ENCODE measurements at places on chromosomes 12 and 14.

GRCh38 chr12:6340745-6341416 lies 995 bp downstream of the TNFRSF1A start:
- no peak for DNase-seq

- no peak for DNase-seq
Measured at GRCh38 chr14:33792009-33792719, 158.7 kb downstream of the EGLN3 start.

DNA sequence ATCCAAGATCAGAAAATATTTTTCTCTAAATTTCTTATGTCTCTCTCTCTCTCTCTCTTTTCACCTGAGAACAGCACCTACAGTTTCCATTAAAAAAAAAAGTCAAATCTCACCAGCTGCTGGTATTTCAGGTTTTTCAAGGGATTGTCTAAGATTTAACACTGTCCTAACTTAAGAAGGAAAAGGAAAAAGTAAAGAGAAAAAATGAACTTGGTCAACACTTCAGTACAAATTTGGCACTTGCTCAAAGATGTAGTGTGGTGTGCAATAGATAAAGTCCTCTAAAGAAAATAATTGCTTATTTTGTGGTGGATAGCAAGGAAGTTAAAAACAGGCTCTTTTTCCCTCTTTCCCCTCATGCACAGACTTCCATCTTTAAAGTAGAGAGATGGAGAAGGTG lies 416.2 kb downstream of the SOX5 start:
- DNase-seq, result no peak

- peak; percentile 25 for DNase-seq
Measured at GRCh38 chr12:26524862-26525465, 308.0 kb downstream of the ITPR2 start.

GRCh38 chr14:33941718-33942117 lies 9.2 kb downstream of the EGLN3 start:
- DNase-seq, result no peak

DNA sequence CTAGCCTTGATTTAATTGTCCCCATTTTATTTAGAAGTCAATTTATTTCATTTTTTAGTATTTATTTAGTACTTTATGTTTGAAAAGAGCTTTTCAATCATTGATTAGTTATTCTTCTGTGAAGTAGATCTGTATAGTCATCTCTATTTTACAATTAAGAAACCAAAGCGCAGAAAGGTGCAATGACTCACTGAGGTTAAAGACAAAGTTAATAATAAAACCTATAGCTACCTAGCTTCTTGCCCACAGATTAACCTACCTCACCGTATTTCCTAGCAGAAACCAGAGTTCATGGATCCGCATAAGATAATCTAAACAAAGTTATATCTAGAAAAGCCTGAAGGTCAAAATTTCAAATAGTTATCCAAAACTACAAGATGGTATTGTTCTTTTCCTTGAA lies 176.4 kb downstream of the GRIN2B start:
- no peak for DNase-seq

DNA sequence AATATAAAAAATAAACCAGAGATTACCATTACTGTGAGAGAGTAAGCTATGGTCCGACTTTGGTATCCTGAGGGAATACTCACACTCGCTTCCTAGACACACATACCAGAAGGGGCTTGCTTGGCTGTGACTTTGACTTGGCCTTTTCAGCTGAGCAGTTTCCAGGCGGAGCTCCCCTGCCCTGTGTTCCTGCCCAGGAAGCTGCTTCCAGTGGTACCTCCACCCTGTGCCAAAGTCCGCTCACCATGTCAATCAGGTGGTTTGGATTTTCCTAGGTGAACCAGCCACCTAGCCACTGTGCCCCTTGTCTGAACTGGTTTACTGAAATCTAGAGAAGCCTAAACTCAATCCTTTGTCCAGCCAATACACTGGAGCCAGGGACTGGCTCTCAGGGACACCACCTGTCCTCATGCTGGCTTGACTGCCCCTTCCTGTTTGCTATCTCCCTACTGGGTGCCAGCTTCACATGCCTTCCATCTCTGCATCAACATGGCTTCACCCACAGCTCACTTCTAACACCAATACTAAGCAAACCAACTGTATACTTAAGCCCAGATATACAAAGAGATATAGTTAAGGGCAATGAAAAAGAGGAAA lies 28.6 kb downstream of the MAX start:
- no peak for DNase-seq

GRCh38 chr14:80587096-80587724 lies 354.3 kb downstream of the CEP128 start:
- peak; percentile 18 for DNase-seq

GRCh38 chr12:57852620-57853500 lies 6.3 kb upstream of the CTDSP2 start:
- DNase-seq, result no peak

DNA sequence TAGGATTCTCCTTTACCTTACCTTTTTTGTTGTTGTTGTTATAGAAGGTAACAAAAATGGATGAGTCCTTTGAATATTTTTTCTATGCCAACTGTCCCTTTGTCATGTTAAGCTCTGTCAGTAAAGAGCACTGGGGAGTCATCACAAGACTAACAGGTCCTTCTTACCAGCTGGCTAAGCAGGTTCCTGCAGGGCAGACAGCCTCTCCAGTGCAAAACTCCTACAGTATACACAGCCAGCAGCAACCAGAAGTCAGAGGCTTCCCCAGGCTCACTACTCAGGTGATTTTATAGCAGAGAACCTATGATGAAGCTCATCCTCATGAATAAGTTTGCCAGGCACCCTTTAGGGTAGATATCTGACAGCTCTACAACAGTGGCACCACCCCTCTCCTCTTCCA lies 271.1 kb downstream of the RERGL start:
- no peak for DNase-seq

- DNase-seq, result no peak
Measured at GRCh38 chr14:96748362-96748761, 48.8 kb upstream of the VRK1 start.

DNA sequence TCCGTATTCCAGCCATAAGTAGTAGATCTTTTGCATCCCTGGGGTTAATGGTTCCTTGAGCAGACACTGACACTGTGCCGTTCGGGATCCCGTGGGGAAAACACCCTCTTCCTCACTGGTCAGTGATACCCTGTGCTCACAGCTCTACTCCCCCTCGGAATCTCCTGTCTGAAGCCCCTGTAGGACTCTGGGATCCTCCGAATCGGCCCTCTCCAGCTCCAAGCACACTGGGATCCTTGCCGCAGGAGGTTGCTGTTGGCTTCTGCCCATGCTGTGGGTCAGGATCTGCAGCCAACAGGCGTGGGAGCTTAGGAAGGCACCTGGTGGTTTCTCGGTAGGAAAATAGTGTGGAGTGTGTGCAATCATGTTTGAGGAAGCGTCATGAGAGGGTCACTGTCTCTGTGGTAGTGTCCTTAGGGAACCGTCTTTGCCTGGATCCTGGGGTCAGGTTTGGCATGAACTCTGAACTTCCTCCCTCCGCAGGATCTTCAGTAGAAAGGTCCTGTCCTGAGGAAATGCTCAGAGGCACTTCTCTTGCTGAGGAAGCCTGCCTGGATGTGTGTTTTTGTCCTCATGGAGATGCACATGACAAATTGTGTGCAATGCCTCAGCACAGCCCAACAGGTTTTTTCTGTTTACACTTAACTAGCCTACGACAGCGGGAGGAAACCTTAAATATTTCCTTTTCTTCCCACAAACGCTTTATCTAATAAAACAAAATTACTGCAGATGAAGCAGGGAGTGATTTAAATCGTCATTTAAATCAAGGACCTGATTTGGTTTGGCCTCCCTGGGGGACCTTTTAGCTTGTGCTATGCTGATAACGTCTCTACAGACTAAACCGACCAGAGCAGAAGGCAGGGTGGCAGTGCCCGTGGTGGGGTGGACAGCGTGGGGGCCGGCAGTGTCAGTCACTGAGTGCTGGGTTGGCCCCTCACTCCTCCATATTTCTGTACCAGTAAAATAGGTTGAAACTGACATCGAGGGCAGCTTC lies 18.7 kb downstream of the FBXL14 start:
- no peak for DNase-seq

- DNase-seq, result no peak
Measured at GRCh38 chr12:11917501-11917900, 153.2 kb upstream of the BCL2L14 start.

- no peak for DNase-seq
Measured at GRCh38 chr12:53090554-53090953, 6.9 kb upstream of the IGFBP6 start.

All from activated CD8-positive, alpha-beta T cell treated with anti-CD3 and anti-CD28 coated beads for 36 hours (primary cell).